ENCODE measurements at places on chromosomes 6 and 20.

DNA sequence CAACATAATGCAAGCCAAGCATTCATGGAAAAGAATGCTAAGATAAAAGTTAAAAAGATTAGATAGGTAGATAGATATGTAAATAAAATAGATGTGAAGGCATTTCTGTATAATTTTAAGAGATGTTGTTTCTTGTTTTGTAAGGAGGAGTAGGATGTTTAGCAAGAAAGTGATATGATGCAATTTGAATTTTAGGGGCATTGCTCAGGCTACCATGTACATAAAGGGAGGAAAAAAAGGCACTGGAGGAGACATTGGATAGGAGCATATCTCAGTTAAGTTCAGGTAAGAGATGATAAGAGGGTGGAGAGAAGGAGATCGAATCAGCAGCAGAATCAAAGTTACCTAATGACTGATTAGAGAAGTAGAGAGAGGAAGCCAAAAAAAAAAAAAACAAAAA, 194.7 kb downstream of the TENT5A start:
- DNase-seq = no peak

GRCh38 chr6:105797286-105797979, 288.7 kb upstream of the PRDM1 start:
- no peak for DNase-seq

DNA sequence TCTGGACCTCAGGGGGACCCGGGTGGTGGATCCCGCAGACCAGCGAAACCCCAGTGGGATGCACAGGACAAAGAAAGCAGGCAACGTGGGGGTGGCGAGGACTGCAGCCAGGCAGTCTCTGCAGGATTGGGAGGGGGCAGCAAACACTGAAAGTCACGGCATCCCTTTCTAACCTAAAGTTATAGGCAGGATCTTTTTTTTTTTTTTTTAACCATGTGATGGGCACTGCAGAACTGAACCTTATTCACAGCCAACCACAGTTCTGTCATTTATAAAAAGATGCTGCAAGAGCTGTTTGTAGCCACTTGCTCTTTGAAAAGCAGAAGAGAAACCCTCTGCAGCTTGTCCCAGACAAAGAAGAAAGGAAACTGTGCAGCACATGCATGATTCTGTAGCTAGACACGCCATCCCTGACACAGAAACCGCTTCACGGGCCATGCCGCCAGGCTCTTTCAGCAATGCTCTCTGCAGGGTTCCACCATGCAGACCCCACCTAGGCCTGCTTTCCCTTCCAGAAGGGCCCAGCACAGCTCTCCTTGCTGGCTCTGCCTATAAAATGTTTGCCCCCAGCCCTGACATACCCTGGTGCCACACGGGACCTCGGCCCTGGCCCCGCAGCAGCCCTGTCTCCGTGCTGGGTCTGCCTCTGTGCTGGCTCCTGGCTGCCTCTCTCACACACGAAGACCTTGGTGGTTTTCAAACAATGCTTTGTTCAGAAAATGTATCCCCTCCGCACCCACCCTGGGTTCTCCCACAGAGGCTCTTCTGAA, 70.8 kb downstream of the PYGB start:
- DNase-seq = no peak

DNA sequence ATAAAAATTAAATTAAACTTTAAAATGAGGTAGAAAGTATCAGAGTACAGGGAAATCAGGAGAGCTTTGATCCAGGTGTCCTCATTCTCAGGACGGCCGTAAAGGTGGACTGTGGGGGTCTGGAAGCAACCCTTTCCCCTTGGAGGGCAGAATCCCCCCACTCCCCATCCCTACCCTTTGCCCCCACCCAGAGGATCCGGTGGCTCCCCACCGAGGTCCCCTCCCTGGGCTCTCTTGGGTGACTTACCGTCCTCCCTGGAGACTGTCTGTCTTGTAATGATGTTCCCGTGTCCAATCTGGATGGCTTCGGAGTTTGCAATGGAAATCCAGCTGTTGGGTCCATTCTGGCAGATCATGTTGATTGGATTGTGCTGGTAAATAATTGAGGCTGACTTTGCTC, 7.3 kb downstream of the ZBP1 start:
- no peak for DNase-seq

- DNase-seq = no peak
Observed at GRCh38 chr6:83601119-83601518, 88.8 kb downstream of the PRSS35 start.

DNA sequence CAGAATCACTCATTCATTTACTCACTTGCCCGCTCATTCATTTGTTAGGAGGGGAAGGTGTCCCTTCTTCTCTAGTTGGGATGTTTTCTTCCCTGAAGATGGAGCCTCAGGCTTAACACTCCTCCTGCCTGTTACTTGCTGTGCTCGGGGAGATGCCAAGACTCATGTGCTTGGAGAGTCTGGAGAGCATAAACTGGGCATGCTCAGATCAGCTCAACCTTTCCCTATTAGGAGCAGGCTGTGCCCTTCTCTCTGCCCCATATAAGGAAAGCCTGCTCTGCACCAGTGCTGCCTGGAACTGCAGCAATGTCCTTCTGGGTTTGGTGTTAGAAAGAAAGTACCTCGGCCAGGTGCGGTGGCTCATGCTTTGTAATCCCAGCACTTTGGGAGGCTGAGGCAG, 18.0 kb upstream of the UBE2V1 start:
- DNase-seq = no peak

GRCh38 chr6:136644597-136644952, 94.4 kb upstream of the MAP7 start:
- DNase-seq = no peak

DNA sequence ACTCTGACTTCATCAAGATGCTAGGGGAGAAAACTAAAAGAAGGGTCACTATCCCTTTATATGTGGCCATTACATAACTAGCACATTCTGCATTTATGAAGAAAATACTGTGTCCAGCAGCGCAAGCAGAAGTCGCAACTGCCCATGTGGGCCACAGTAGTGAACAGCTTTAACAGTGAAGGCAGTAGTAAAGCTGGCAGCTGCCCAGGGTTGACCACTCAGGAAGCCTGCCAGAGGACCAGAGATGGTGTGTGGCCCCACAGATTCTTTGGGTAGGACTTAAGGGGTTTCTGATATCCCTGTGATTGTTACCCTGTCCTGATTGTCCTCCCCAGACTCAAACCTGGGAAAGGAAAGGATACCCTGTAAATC, 88.3 kb upstream of the NT5E start:
- DNase-seq = no peak

DNA sequence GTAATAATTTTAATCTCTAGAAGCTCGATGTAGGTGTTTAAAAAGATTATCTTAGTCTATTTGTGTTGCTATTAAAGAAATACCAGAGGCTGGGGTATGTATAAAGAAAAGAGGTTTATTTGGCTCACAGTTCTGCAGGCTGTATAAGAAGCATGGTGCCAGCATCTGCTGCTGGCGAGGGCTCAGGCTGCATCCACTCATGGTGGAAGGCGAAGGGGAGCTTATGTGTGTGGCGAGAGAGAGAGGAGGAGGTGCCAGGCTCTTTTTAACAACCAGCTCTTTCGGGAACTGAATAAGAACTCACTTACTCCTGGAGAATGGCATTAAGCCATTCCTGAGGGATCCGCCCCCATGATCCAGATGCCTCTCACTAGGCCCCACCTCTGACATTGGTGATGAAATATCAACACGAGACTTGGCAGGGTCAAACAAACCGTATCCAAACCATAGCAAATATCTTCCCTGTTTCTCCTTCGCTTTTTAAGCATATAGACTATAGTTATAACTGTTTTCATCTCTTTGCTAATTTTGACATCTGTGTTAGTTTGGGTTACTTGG, 24.5 kb downstream of the CHMP4B start:
- no peak for DNase-seq

DNA sequence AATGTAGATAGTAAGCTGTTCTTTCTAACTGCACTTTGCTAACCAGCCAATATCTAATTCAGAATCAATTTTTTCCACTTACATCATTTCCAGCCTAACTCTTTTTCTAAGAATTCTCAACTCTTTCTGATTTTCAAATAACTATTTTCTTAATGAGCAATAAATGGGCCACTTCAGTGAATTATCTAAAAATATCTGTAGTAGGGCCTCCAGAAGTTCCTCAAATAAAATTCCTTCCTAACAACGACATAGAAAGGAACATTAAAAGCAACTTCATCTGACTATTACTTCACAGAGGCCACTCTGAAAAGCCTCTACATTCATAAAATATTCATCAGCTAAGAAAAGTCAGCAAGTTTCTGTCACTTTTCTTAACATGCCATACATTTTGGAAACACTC, 4.8 kb downstream of the COL12A1 start:
- no peak for DNase-seq

DNA sequence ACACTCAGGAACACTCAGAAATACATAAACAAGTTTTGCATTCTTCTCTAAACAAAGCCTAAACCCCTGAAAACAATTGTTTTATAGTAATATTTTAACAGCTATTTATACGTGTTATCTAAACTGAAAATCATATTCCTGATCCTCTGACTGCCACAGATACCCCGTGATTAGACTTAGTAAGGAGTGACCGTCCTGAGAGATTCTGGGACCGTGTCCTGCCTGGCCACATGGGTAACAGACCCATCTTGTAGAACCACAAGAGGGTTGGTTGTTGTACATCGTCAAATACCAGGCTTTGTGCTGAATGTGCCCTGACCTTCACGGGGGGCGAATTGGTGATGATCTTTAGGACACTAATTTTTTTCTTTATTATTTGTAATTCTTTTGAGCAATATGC, 214.4 kb downstream of the TMEM242 start:
- no peak for DNase-seq

DNA sequence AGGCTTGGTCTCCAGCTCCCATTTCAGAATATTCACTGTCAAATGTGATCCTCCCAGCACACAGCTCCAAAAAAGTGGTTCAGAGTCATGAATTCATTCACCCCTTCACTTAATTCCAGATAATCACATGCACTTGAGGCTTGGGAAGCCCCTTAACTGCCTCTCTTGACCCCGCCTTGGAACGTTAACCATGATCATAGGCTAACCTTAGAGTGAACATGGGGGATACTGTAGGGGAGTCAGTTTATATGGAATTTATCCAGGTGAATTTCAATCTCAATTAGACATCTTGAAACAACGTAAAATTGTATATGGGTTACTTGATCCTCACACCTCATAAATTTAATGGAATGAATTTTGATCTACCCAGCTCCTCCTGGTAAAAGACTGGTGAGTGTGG, 346.8 kb upstream of the ARID1B start:
- DNase-seq = no peak

DNA sequence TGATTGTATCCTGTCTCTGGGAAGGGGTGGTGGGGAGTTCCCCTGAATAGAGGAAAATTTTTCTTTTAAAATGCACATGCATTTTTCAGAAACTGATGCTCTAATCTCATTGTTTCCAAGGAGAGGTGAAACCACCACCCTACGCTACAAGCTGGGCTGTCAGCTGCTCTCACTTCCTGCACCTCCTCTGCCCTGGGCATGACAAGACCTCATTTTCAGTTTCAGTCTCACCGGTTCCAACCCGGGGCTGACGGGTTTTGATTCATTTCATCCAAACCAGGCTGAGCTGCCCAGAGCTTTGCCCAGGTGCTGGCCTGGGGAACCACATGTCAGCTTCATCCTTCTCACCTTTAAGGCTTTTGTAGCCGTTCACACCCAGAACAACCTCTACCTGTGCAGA, 99.7 kb downstream of the EYA2 start:
- peak; percentile 19 for DNase-seq

DNA sequence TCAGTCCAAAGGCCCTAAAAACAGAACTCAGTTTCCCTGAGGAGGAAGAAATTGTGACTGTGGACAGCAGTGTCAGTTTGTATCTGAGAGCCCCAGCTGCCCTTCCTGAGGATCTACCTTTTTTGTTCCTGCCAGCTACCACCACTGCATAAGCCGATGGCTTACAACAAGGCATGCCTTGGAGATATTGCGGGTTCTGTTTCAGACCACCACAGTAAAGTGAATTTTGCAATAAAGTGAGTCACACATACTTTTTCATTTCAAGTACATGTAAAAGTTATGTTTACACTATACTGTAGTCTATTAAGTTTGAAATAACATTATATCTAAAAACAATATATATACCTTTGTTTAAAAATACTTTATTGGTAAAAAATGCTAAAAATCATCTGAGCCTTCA, 9.6 kb upstream of the CST3 start:
- no peak for DNase-seq

DNA sequence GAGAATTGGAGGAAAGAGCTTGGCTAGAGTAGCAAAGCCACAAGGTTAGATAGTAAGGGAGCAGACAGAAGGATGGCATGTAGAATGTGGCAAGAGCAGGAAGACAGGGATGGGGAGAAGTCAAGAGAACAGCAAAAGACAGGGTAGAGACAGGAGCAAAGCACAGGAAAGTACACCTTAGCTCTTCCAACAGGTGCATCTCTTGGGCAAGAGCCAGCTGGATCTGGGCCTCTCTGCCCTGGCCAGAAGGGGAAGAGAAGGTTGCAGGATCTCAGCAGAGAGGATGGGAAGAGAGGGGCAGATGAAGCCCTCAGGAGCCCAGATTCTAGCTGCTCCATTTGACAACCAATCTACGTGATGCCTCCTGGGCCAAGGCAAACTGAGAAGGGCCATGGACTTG, 16.7 kb downstream of the SCUBE3 start:
- no peak for DNase-seq

- no peak for DNase-seq
Observed at GRCh38 chr6:14455427-14455826, 337.9 kb downstream of the CD83 start.

GRCh38 chr6:5325173-5325572, 63.9 kb downstream of the FARS2 start:
- DNase-seq = no peak

- DNase-seq = no peak
Observed at GRCh38 chr6:90494067-90494780, 92.6 kb downstream of the MAP3K7 start.

DNA sequence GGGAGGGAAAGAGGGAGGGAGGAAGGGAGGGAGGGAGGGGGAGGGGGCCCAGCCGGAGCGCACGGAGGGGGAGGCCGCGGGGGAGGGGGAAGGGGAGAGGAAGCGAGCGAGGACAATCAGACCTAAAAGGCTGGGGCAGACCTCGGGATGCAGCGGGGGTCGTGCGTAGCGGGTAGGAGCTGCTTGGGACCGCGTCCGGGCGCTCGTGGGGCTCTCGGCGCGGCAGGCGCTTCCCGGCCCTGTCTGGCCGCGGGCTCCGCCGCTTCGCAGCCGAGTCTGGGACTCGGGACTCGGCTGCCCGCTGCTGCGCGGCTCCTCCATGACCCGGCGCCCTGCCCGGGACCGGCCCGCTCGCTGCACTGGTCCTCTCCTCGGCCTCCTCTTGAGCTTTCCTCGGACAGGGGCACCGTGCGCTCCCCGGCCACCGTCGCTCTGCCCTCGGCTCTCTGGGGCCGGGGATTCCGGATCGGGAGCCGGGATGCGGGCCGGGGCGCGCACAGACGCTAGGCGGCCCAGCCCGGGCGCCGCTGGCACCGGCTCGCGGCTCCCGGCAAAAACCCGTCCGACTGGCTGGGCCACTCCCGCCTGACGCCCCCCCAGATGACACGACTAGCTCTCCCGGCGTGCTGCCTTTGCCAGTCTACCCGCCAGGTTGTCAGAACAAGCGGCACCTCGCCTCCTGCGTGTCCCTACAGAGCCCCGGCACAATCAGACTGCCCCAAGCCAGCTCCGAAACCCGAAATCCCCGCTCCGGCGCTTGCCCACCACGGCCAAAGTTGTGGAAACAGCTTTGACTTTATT, 2.2 kb downstream of the TFAP2A start:
- no peak for DNase-seq

All from stimulated activated CD4-positive, alpha-beta T cell treated with anti-CD3 and anti-CD28 coated beads, Interleukin-15, amount 100 ng/mL, for 1 hour (primary cell).